Occipital lobe (tissue), 3 donors: ENCODE measurements at places on chromosomes 6 and 20. TPM values are rescaled to one million over a fixed set of nuclear protein-coding genes. Genes with fewer than 3 reads are reported as not detected.

Gene ZNF165
- total RNA-seq: 0.62 TPM

Gene SLC25A27
- total RNA-seq: 30.7 TPM

Gene ADGRG6
- total RNA-seq: 28.2 TPM

Gene CALHM5
- 0.78 TPM for total RNA-seq

Gene BMP7
- 8.7 TPM for total RNA-seq

Gene PRL
- not detected for total RNA-seq

Gene MTG2
- 14.8 TPM for total RNA-seq

Gene MYMX
- not detected for total RNA-seq
